ENCODE measurements at places on chromosomes 2 and 18. TPM values are rescaled to one million over a fixed set of nuclear protein-coding genes. Genes with fewer than 3 reads are reported as not detected.

GRCh38 chr2:156322051-156322685, 10.4 kb downstream of the NR4A2 start:
- DNase-seq = peak; percentile 77

DNA sequence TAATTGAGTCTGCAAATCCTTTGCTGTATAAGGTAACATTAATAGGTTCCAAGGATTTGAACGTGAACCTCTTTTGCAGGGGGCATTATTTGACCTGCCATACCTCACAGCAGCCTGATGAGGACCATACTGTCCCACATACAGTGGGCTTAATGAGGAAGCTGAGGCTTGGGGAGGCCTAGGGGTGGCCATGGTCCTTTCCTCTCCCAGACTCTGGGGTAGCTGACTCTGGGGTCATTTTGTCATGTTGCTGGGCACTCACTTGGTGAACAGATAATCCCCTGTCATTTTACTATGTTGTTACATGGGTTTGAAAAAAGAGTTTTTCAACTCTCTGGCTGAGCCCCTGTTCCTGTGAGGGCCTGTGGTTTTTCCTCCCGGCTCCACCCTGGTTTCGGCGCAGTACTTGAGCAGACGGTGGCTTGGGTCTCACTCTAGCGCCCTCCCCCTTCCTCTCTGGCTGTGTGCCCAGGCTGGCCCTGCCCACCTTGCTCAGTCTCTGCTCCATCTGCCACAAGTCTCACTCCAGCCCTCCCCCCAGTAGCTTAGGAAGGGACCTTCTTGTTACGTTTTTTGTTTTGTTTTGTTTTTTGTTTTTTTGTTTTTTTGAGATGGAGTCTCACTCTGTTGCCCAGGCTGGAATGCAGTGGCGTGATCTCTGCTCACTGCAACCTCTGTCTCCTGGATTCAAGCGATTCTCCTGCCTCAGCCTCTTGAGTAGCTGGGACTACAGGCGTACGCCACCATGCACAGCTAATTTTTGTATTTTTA, 21.0 kb downstream of the INPP4A start:
- DNase-seq = peak; percentile 79

- peak; percentile 12 for DNase-seq
These were observed 25.1 kb downstream of the SLC39A10 start for GRCh38 chr2:195682077-195682476.

Gene KDM3A
- polyA plus RNA-seq = 31.6 TPM

- DNase-seq = no peak
These were observed at the start of gene GTF2A1L for GRCh38 chr2:48617618-48618017. Gene GTF2A1L, plus strand, starts transcription at chr2:48617856. Its CDS starts 19 bp downstream, at chr2:48617875.

Gene C2orf92
- polyA plus RNA-seq = not detected

Gene NMS
- not detected for polyA plus RNA-seq

Gene ABCG5
- not detected for polyA plus RNA-seq

Gene PPP4R3B
- polyA plus RNA-seq = 49.7 TPM

DNA sequence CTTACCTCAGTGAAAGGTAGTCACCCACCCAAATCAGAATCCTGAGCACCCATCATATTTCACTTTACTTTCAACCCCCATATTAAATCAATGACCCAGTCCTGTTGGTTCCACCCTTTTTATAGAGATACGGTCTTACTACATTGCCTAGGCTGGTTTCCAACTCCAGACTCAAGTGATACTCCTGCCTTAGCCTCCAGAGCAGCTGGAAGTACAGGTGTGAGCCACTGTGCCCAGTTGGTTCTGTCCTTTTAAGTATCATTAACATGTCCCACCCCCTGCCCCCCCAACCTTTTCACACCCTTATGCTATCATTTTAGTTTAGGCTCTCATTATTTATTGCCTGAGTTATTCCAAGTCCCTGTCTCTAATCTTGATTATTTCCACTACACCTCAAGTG, 28.7 kb downstream of the MSH6 start:
- no peak for DNase-seq

DNA sequence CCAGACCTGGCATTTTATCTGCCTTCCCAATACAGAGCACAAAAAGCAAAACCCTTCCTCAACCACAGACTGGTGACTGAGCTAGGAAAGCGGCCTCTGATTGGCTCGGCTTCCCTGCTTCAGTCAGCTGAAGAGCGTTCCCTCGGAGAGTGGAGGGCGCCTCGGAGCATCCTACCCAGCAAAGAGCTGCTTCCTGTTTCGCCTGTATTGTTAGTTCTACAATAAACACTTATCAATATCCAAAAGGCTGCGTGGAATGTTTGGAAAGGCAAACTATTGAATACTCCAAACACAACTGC, 125.0 kb downstream of the CACNB4 start:
- no peak for DNase-seq

GRCh38 chr2:73998933-73999332, 14.2 kb downstream of the TET3 start:
- no peak for DNase-seq

GRCh38 chr18:22840606-22841144, 92.5 kb upstream of the RBBP8 start:
- DNase-seq = no peak

DNA sequence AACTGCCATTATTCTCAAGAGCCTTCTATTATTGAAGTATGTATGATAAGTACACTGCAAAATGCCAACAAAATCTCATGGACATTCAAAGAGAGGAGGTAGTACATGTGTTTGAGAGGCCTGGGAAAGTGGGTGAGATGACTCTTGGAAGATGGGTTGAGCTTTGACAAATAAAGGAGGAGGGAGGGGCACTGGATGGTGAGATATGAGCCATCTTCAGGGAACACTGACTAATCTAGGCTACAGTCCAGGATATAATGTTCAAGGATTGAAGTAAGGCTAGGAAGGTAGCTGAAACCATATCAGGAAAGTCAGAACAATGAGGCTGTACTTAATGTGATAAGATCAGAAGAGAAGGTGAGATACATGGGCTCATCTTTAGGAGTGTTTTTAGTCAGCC, 559.7 kb downstream of the ZEB2 start:
- no peak for DNase-seq

- DNase-seq = no peak
These were observed 287.3 kb downstream of the EXOC6B start for GRCh38 chr2:72538486-72538885.

DNA sequence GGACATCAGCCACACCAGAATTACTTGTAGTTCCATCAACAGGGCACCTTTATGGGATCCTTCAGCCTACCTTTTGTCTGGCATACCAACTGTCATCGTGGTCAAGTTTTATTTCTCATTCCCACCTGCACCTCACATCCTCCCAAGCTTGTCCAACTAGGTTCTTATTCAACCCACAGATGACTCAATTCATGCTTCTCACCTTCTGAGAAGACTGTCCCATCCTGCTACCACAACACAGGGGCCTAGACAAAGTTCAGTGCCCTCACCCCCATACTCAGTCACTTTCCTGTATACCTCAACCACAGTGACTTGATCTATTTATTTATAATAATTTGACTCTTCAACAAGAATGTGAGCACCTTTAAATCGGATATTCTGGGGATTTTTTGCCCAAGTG, 114.4 kb upstream of the ACVR1C start:
- no peak for DNase-seq

DNA sequence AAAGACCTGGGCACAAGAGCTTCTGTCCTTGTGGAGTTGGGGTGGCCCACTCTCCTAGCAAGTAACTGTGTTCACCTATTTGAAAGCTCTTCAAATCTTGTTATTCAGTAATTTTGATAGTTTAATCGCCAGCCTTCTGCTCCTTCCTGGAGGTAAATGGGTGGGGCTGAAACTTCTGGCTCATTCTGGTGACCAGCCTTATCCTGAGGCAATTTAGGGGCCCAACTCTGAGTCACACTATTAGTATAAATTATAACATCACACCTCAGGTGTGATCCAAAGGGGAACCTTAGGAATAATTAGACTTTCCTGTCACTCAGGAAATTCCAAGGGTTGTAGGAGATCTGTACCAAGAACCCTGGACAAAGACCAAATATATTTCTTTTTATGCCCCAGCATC, 255.8 kb upstream of the RGPD4 start:
- no peak for DNase-seq

- no peak for DNase-seq
These were observed 366.2 kb upstream of the LRRTM1 start for GRCh38 chr2:80670763-80671162.

Gene SEPTIN10
- polyA plus RNA-seq = not detected

GRCh38 chr2:20444101-20444992, 2.5 kb upstream of the RHOB start:
- no peak for DNase-seq

- no peak for DNase-seq
These were observed 65.0 kb downstream of the SH3RF3 start for GRCh38 chr2:109193807-109194619.

- DNase-seq = no peak
These were observed 4.2 kb downstream of the OTX1 start for GRCh38 chr2:63054841-63055225.

DNA sequence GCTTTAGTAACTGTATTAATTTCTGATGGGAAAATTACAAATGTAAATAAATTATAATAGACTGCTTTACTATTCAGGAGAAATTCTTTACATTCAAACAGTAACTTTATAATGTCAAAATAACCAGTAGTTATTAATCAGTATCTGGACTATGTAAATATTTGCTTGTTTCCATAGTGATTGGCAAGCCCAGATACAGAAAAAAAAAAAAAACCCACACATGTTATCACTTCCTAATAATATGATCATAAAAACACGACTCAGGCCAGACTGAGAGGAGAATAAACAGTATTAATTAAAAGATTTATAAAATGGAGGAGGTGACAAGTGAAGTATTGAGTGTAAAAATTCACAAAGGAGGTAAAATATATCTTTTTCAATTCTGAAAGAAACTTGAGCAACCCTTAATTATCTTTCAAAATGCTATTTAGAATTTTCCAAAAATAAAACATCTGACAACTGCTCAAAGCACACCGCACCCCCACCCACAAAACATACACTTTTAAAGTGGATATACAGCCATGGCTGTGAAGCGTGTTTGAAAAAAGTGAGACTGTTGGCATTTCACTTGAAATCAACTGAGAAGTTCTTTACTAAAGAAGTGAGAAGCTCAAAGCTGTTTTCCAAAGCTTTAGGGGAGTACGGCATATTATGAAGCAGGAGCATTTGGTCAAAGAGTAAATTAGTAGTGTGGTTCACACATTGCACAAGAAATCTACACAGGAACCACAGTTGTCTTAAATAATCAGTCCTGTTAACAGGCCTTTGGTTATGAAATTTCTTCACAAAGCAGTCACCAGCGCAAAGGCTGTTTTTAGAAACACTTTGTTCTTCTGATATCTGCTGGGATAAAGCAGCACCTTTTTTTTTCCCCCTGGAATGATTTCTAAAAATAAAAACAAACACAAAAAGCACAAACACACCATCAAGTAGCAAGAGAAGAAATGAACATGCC, 475.8 kb downstream of the TXNL1 start:
- DNase-seq = no peak

Gene C2orf80
- polyA plus RNA-seq = not detected

DNA sequence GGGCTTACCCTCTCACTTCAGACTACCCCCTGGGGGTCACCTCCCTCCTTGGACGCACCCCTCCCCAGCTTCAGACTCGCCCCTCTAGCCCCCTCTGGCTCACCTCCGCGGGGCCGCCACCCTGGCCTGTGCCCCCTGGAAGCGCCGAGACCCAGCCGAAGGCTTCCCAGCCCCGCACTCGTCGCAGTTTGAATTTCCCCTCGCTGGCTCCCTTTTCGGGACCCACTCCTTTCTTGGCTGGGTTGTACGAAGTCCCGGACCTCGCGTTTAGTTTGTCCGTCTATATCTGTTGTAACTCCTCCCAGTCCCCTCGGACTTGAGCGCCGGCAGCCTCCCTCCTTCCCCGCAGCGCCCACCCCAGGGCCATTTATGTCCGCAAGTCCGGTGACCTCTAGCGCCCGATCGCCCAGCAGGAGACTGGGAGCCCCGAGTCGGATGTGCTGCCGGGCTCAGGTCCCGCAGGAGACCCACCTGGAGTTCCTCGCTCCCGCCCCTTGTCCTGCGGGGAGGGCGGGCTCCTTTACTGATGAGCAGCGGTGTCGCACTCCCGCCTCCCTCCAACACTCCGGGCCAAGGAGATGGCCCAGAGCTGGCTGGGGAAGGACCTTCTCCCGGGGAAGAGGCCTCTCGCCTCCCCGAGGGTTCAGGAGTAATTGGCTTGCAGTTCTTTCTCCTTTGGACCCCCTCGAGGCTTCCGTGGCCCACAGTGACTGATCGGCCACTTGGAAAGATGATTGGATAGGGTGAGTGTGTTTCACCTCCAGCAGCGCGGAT, 692 bp upstream of the RAX start:
- no peak for DNase-seq

- DNase-seq = peak; percentile 12
These were observed 56.6 kb downstream of the UBE2E3 start for GRCh38 chr2:181036848-181037603.

DNA sequence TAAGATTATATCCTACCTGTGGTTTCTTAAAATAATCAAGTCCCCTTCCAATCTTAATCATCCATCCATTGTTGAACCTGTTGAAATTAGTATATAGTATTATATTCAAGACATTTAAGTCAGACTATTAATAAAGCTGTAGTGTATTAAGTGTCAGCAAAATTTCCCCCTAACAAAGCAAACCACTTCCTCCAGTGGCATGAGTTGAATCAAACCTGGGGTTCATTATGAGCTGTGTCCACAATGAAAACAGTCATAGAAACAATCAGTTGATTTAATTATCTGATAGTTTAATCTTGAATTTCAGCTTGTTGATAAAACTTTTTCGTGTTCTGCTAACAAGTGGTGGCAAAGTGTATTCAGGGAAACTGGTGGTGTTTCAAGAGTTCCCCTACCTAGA, 11.3 kb downstream of the MITD1 start:
- no peak for DNase-seq

Gene ITM2C
- polyA plus RNA-seq = 5.3 TPM

Gene LIMS3
- polyA plus RNA-seq = 0.98 TPM

DNA sequence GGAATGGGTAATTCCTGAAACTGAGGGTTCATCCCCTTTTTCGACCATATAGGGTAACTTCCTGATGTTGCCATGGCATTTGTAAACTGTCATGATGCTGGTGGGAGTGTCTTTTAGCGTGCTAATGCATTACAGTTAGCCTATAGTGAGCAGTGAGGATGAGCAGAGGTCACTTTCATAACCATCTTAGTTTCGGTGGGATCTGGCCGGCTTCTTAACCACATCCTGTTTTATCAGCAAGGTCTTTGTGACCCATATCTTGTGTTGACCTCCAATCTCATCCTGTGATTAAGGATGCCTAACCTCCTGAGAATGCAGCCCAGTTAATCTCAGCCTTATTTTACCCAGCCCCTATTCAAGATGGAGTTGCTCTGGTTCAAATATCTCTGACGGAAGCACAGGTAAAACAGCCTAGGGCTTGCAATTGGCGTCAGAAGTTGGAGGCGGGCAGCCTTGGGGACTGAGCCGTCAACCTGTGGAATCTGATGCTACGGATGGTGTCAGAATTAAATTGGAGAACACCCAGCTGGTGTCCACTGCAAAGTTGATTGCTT, 19.5 kb downstream of the RALBP1 start:
- peak; percentile 34 for DNase-seq

Gene SLC38A11
- not detected for polyA plus RNA-seq

Gene CD8B2
- polyA plus RNA-seq = 0.52 TPM

Gene C1QL2
- polyA plus RNA-seq = not detected

Gene GCG
- polyA plus RNA-seq = not detected

DNA sequence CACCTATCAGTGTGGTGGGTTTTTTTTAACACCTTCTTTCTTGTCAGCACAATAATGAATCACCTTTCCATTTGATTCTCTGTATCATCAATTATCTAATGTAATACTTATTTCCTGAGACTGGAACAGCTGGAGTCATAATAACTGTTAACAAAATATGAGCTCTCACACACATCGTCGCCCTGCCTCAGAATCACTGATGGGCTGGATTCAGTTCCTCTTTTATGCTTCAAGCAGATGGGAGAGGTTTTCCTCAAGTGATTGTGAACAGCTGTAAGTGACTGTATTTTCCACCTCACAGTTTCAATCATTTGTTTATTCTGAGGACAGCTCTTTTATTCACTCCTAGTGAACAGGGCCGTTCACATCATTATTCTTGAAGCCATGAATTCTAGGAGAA, 330.2 kb downstream of the DSC3 start:
- DNase-seq = no peak
